ENCODE measurements at places on chromosomes 3 and 15. TPM values are rescaled to one million over a fixed set of nuclear protein-coding genes. Genes with fewer than 3 reads are reported as not detected.

- H3K4me3 ChIP-seq: no peak overlapping the region
- H3K4me1 ChIP-seq: peaks cover 6% of the 10 kb centered on the region
- DNase-seq: peak; percentile 93
- no peaks in the 10 kb centered on the region for H3K27me3 ChIP-seq
- peaks cover 2% of the 10 kb centered on the region for H3K36me3 ChIP-seq
These were observed 25.8 kb downstream of the ARHGEF3 start for GRCh38 chr3:56775838-56776555.

GRCh38 chr3:71114610-71115009 lies 468.9 kb downstream of the FOXP1 start:
- no peaks in the 10 kb centered on the region for H3K27me3 ChIP-seq
- no peaks in the 10 kb centered on the region for H3K4me1 ChIP-seq
- H3K36me3 ChIP-seq: no peaks in the 10 kb centered on the region

GRCh38 chr3:191137708-191138107 lies 61.3 kb upstream of the OSTN start:
- no peak overlapping the region for H3K4me3 ChIP-seq
- H3K27me3 ChIP-seq: no peaks in the 10 kb centered on the region
- H3K36me3 ChIP-seq: no peaks in the 10 kb centered on the region
- no peaks in the 10 kb centered on the region for H3K4me1 ChIP-seq

DNA sequence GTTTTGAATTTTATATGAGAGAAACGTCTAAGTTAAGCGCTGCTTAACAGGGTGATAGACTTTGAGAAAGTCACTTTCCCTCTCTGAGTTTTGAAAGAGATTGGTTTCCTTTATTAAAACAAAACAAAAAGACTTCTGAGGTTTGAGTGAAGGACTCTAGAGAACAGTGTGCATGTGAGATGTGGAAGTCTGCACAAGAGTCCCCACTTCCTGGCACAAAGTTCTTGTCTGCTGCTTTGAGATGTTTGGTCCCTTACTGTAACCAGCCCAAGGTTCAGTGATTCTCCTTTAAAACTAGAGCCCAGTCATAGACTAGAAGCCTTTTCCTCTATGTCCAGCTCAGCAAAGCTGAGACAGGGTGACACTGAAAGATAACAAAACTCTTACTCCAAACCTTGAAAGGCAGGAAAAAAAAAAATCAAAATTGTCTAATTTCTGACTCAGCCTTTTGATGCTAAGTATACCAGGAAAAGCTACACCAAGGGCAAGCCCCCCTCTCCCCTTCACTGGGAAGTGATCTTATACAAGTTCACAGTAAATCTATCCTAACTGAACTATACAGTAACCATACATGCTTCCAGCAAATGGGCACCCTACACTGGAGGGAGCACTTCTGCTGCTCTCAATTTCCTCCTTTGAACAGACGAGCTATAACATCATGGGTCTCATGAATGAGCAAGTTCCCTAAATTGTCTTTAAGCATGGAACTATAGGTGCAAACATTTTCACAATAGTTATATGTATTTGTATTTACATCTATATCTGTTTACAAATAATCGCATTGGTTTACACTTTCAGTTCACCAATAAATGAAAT lies 2.3 kb downstream of the POPDC2 start:
- H3K27me3 ChIP-seq: no peaks in the 10 kb centered on the region
- no peak overlapping the region for H3K27ac ChIP-seq
- H3K4me1 ChIP-seq: no peaks in the 10 kb centered on the region
- H3K4me3 ChIP-seq: no peak overlapping the region

DNA sequence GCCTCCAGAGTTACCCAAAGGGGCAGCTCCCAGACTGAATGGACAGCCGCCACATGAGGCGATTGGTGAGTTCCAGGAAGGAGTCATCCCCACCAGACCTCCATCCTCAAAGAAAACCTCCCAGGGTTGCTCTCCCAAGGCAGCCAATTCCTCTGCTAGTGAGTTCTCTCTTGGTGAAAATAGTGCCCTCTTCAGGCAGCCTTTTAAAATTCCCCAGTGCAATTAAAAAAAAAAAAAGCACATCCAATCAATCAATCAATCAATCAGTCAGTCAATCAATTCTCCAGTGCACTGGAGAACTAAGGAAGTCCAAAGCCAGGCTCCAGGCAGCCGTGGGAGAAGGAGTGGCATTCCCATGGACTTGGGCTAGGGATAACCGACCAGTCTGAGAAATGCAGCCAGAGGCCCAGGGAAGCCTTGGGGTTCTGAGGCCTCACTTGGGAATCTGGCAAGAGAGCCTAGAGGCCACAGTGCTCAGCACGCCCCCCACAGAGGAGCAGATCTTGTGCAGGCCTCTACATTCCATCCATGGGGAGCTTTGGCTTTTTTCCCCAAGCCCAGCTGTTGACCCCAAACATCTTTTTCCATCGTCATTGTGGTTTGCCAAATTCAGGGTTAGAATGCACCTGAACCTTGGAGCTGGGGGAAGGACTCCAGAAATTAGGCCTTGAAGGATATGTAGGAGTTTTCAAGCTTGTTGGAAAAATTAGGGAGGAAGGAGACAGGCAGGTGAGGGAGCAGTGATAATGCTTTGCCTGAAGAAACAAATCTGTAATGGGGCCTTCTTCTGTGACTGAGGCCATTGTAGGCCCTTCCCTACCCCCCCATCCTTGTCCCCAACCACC lies 4.8 kb downstream of the PAQR5 start:
- no peak overlapping the region for H3K27ac ChIP-seq
- peaks cover 14% of the 10 kb centered on the region for H3K4me1 ChIP-seq
- DNase-seq: no peak
- H3K27me3 ChIP-seq: peaks cover 16% of the 10 kb centered on the region
- H3K4me3 ChIP-seq: no peak overlapping the region

GRCh38 chr15:77507911-77508310 lies 87.2 kb downstream of the HMG20A start:
- peak overlapping the region; percentile 93 for H3K27ac ChIP-seq
- peaks cover 14% of the 10 kb centered on the region for H3K36me3 ChIP-seq
- no peak overlapping the region for H3K4me3 ChIP-seq
- H3K4me1 ChIP-seq: peaks cover 71% of the 10 kb centered on the region
- DNase-seq: no peak

DNA sequence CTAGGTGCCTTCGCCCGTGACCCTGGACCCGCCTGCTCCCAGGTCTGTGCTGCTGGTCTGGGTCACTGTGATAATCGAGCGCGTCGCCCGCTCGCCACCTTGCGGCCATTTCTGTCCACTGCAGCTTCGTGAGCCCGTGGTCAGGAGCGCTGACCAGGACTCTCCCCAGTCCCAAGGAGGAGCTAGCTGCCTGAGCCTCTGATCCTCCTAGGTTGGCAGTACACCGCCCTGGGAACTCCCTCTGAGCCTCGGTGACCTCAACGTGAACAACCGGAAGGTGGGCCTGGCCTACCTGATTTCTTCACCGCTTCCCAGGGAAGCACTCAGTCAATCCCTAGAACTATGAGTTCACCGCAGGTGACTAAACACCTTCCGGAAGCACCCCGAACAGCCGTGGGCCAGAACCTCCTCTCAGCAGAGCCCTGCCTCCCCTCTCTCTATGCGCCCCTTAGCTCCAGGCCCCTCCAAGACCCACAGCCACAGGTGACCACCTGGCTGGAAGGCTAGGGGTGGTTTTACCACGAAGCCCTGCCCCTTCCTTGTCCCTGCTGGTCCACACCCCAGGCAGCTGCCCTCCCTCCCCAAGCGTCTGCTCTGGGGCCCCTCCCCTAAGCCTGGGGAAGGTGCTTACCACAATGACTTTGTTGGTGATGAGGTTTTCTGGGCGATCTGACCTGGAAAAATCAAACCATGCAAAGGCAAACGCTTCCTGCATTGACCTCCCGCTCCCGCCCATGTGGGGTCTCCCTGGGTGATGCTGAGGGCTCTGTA lies 9.7 kb downstream of the PLA2G4D start:
- no peak overlapping the region for H3K27ac ChIP-seq
- H3K36me3 ChIP-seq: no peaks in the 10 kb centered on the region
- H3K4me3 ChIP-seq: no peak overlapping the region
- no peak for DNase-seq

DNA sequence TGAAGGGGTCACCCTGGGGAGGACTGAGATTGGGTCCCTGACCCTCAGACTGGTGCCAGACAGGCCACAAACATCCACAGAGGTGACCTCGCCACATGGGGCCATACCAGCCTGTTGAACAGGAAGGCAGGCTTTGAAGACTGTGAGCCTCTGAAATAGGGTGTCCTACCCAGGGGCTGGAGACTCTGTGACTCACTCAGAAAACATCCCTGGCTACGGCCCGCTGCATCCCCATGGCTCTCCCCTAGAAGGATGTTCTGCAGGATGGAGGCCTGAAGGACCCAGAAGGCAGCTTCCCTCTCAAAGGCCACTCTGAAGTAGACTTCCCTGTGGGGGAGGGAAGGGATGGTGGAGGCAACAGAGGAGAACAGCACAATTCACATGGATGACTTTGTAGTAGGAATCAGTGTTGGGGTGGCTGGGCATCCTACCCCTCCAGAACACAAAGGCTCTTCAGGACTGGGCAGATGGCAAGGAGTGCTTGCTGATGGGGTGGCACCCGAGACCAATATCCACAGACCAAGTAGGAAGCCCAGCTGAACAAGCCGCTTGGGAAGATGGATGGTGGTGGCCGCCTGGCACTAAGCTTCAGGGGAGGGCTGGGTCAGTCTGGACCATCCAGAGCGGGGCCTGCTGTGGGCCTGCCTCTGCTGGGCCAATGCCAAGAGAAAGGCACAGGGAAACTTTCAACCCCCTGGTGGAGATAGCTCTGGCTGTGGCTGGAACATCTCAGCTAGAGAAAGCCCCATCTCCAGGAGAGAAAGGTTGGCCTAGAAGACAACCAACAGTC lies 37.6 kb upstream of the DUSP7 start:
- H3K27me3 ChIP-seq: no peaks in the 10 kb centered on the region
- H3K4me1 ChIP-seq: peaks cover 31% of the 10 kb centered on the region

GRCh38 chr3:32283304-32283703 lies 44.8 kb downstream of the CMTM8 start:
- H3K4me3 ChIP-seq: no peak overlapping the region
- no peak overlapping the region for H3K27ac ChIP-seq
- no peaks in the 10 kb centered on the region for H3K27me3 ChIP-seq
- H3K36me3 ChIP-seq: no peaks in the 10 kb centered on the region

DNA sequence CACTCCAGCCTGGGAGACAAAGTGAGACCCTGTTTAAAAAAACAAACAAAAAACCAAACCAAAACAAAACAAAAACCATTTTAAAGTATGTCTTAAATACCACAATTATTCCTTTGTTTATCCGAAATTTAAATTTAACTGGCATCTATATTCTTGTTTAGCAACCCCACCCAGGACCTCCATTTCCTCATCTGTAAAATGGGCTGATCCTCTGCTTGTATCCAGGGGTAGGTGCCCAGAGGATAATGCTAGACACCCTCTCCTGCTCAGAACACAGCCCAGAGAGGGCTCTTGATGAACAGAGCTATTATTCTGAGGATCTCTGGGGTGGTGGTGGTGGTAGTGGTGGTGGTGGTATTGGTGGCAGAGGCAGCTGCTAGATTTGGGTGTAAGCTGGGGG lies 9.8 kb downstream of the SH2D7 start:
- no peak overlapping the region for H3K4me3 ChIP-seq

DNA sequence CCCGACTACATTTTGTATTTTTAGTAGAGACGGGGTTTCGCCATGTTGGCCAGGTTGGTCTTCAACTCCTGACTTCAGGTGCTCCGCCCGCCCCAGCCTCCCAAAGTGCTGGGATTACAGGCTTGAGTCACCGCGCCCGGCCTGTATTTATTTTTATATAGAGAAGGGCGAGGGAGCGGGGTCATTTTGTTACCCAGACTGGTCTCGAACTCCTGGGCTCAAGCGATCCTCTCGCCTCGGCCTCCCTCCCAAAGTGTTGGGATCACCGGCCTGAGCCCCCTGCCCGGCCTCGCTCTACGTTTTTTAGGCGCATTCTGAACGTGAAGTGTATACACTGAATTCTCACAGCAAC lies 514 bp upstream of the PPP4R2 start:
- no peak for DNase-seq
- H3K4me1 ChIP-seq: peaks cover 8% of the 10 kb centered on the region
- H3K36me3 ChIP-seq: no peaks in the 10 kb centered on the region
- no peaks in the 10 kb centered on the region for H3K27me3 ChIP-seq
- H3K4me3 ChIP-seq: peak overlapping the region; percentile 49
- H3K27ac ChIP-seq: peak overlapping the region; percentile 74

GRCh38 chr3:107064405-107065060 lies 312.7 kb upstream of the CCDC54 start:
- no peak overlapping the region for H3K27ac ChIP-seq
- no peak overlapping the region for H3K4me3 ChIP-seq
- H3K27me3 ChIP-seq: no peaks in the 10 kb centered on the region
- peaks cover 8% of the 10 kb centered on the region for H3K4me1 ChIP-seq
- DNase-seq: peak; percentile 95

DNA sequence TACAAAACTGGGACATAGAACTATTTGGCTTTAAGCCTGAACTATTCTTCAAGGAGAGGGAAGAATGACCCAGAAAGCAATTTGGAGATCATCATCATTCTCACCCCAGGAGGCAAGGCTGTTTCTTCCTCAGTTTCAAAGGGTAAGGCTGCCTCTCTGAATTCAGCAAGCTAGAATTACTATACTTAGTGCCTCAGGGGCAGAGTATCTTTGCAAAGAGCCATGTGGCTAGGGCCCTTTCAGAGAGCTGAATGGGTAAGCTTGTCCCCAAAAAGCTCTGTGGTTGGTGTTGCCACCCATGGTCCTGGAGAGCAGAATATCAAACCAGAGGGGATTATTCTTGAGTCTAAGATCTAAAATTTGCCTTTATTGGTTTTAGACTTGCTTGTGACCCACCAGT lies 720.3 kb upstream of the ARPP21 start:
- H3K36me3 ChIP-seq: no peaks in the 10 kb centered on the region
- no peak for DNase-seq
- H3K4me1 ChIP-seq: no peaks in the 10 kb centered on the region
- no peaks in the 10 kb centered on the region for H3K27me3 ChIP-seq

GRCh38 chr3:106191211-106191610 lies 322.4 kb upstream of the CBLB start:
- no peaks in the 10 kb centered on the region for H3K4me1 ChIP-seq
- no peak overlapping the region for H3K27ac ChIP-seq
- no peaks in the 10 kb centered on the region for H3K27me3 ChIP-seq
- H3K36me3 ChIP-seq: no peaks in the 10 kb centered on the region
- no peak for DNase-seq
- H3K4me3 ChIP-seq: no peak overlapping the region

DNA sequence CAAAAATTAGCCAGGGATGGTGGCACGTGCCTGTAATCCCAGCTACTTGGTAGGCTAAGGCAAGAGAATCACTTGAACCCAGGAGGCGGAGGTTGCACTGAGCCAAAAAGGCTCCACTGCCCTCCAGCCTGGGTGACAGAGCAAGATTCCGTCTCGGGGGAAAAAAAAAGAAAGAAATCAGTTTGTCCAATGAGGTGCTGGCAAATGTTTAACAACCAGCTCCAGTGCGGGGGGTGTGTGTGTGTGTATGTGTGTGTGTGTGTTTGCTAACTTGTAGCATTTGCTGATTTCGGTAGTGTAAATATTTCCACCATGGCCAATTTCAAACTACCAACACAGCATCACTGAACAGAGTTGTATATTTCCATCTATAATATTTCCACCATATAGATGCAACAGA lies 23.8 kb upstream of the IDH2 start:
- no peak overlapping the region for H3K27ac ChIP-seq
- no peak for DNase-seq

Gene TM4SF4
- 0.69 TPM for total RNA-seq

Gene CHRFAM7A
- total RNA-seq: 3.2 TPM

Gene NOX5
- total RNA-seq: 0.22 TPM

Gene LSAMP
- total RNA-seq: 69.4 TPM

Gene CALML4
- 5.1 TPM for total RNA-seq

Gene EAF2
- 5.7 TPM for total RNA-seq

Gene C3orf49
- not detected for total RNA-seq
